ENCODE measurements at places on chromosomes 6 and 20.

DNA sequence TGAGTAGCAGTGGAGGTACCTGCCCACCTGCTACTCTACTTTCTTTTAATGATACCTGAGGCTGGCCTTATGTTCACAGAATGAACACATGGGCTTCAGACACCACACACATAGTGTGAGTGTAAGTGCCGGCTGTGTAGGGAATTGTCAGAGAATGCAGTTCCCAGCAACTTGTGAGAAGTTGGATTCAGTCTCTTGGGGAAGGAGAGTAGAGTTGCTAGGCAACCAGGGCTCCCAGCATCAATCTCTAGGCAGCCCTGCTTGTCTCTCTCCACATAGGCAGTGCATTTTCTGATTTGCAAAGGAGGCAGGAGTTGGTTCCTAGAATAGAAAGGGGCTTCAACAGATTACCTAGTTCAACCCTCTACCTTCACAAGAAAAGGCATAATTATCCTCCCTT, 74.1 kb downstream of the BFSP1 start:
- DNase-seq = no peak

GRCh38 chr6:4008324-4009047, 70.5 kb downstream of the FAM217A start:
- peak; percentile 45 for DNase-seq

DNA sequence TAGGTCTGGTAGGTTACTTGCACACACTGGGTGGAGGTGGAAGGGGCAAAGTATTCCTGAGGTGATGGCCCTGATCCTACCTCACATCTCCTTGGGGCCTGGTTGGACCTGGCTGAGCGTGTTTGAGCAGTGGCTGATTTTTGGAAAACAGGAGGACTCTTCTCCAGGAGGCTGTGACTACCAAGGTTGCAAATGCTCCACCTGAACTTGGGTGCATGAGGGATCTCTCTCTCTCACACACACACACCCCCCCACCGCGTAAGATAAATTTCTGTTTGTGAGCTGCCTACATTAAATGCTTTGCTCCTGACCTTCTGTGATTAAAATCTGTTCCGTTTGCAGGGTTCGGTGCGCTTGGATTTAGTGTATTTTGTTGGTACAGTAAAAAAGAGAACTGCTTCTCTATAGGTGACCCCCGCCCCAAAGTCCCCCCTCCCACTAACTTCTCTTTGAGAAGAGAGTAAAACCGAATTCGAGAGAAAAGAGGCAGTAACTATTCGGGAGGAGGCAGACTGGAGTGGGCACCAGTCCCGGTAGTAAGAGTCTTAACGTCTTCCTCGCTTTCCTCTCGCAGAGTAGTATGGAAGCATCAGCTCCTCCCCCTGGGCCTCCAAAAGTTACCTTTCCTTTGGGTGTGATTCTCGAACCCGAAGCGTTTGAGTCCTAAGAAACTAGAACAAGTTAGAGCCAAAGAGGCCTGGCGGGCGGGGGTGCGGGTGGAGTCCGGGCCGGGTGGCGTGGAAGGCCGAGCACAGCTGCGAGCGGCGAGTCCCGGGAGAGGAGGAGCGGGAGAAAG, 585 bp upstream of the DSE start:
- DNase-seq = no peak

GRCh38 chr20:48025661-48026060, 240.4 kb upstream of the SULF2 start:
- DNase-seq = no peak

GRCh38 chr6:134896910-134897309, 53.0 kb downstream of the ALDH8A1 start:
- DNase-seq = no peak

DNA sequence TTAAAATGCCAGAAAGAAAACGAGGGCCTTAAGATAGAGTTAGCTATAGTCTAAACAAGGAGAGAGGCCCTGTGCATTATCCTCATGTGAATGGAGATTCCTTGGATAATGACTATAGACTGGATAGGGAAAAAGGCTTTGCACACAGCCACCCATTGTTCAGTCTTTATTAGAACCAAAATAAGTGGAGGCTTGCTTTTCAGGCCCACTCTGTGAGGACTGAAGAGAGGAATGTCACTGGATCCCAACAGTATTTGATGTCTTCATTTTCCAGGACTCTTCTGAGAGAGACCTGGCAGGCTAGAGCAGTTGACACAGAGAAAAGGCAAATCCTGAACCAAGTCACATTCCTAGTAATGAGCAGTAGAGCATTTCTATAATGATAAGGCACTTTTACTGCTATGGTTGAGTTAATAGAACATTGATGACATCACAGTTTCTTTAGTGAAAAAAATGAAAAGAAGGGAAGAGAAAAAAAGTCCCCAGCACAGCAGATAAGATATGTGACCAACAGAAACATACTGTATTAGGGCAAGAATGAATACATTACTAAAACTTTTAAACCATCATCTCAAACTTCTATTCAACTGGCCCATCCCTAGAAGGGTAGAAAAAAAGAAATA, 315.1 kb downstream of the EPHA7 start:
- no peak for DNase-seq

DNA sequence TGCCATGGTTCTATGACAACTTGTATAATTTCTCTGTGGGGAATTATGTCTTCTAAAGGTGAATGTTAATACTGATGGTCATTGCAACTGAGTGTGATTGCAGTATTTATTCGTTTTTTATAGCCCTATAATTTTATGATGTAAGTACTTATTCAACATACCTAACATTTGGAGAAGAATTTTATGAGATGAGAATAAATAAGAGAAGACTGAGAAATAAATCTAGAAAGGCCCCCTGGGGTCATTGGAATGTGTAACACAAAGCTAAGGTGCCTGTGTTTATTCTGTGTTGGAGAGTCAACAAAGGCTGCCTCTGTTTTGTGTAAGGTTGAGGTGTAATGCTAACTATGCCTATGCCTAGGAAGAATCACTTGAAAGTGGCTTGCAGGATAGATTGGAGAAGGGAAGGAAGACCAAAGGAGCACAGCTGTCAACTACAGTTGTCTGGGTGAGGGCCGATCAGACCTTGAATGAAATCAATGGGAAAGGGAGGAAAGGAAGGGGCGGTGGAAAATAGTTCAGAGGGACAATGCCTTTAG, 1076.7 kb downstream of the KIF16B start:
- DNase-seq = no peak

- no peak for DNase-seq
Measured at GRCh38 chr6:169236545-169236944, 17.1 kb downstream of the THBS2 start.

- no peak for DNase-seq
Measured at GRCh38 chr6:24117021-24117420, 9.0 kb upstream of the NRSN1 start.

- no peak for DNase-seq
Measured at GRCh38 chr6:93454533-93454932, 35.2 kb upstream of the EPHA7 start.

DNA sequence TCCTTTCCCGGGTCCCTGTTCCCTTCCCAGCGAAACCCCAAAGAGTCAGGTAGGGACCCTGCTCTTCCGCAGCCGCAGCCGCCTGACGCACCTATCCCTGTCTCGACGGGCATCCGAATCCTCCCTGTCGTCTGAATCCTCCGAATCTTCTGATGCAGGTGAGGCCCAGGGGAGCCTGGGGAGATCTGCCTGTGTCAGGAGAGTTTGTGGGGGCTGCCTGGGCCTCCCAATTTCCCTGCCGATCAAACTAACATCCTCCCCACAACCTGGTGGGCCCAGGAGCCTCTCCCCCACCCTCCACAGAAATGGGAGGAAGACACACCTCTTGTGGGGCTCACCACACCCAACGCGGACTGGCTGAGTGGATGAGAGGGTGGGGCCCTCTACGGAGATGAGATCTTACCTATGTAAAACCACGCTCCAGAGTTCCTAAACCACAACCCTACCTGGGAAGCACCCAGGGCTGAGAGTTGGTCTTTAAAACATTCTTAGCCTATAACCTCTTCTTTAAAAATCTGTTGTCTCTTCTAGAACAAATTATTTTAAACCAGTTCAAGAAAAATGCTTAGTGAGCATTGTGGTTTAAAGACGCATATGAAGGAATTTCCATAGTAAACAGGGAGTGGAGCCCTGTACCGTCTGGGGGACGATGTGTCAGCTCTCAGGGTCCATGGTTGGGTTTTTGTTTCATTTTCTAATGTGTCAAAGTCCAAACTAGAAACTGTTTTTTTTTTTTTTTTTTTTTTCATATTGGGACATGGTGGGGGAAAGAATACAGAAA, 1.7 kb downstream of the CDC25B start:
- peak; percentile 69 for DNase-seq

DNA sequence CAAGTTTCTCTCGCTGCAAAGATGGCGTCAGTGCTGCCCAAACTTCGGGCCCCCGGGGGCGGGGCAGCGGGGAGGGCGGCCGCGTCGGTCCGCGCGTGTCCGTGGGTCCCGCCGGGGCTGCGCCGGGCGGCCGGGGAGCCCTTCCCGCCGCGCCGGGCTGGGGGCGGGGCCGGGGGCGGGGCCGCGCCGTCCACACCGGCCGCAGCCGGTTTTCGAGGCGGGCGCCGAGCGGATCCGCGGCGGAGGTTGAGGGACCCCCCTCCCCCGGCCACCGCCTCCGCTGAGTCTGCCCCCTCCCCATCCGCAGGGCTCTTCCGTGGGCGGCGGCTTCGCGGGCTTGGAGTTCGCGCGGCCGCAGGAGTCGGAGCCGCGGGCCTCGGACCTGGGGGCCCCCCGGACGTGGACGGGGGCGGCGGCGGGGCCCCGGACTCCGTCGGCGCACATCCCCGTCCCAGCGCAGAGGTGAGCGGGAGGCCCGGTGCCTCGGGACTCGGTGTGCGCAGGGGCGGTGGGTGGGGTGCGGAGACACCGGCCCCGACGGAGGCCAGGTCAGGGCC, 572 bp downstream of the SLC2A4RG start:
- peak; percentile 58 for DNase-seq

GRCh38 chr6:89145956-89146717, at the start of gene PM20D2:
TSS of gene PM20D2 (plus strand) at chr6:89146055. CDS start at chr6:89146145, 90 bp downstream.
- DNase-seq = peak; percentile 46

DNA sequence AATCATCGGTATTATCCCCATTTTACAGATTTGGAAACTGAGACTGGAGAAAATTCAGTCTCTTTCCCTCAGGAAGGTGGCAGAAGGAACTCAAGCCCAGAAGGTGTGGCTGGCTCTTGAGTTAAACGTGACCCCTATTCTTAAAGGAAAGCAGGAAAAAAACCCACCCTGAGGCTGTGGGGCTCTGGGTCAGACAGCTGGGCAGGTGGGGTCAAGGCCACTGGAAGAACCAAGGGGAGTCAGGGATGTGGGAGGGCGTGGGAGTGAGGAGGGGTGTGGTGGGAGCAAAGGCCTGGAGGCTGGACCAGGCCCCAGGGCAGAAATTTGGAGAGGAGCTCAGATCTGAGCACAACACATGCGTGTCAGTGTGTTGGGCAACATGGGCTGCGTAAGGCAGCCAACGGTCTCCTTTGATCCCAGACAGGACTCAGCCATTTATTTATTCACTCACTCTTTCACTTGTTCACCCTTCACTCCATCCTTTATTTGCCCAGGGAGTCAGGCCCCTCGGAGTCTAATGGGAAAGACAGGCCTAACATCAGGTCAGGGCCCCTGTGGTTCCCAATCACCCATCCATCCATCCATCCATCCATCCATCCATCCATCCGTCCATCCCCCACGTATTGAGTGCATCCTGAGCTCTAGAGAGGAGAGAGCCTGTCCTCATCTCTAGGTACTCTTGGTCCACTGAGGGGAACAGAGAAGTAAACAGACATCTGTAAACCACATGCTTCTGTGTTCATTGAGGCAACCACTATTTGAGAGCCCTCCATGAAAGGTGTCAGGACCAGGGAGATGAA, 165.0 kb downstream of the VEGFA start:
- no peak for DNase-seq

DNA sequence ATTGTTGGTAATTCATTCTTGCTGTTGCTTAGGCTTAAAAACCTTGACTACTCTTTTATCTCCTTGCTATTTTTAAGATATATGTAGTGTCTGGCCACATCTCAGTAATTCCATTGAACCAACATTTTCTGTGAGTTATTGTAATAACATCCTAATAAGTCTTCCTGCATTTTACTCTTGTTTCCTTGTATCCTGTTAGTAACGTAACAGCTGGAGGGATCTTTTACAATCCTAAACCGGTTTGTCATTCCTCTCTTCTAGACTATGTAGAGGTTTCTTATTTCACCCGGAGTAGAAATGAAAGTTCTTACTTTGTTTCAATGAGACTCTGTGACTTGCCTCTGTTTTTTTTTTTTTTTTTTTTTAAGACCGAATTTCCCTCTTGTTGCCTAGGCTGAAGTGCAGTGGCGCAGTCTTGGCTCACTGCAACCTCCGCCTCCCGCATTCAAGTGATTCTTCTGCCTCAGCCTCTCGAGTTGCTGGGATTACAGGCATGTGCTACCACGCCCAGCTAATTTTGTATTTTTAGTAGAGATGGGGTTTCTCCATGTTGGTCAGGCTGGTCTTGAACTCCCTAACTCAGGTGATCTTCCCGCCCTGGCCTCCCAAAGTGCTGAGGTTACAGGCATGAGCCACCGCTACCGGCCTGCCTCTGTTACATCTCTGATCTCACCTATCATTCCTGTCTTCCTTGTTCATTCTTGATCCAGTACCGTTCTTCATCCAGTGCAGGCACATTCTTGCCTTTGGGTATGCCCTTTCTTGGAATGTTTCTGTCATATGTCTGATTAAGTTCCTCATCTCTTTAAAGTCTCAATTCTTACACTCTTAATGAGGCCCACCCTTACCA, 44.7 kb downstream of the NCOA3 start:
- no peak for DNase-seq

DNA sequence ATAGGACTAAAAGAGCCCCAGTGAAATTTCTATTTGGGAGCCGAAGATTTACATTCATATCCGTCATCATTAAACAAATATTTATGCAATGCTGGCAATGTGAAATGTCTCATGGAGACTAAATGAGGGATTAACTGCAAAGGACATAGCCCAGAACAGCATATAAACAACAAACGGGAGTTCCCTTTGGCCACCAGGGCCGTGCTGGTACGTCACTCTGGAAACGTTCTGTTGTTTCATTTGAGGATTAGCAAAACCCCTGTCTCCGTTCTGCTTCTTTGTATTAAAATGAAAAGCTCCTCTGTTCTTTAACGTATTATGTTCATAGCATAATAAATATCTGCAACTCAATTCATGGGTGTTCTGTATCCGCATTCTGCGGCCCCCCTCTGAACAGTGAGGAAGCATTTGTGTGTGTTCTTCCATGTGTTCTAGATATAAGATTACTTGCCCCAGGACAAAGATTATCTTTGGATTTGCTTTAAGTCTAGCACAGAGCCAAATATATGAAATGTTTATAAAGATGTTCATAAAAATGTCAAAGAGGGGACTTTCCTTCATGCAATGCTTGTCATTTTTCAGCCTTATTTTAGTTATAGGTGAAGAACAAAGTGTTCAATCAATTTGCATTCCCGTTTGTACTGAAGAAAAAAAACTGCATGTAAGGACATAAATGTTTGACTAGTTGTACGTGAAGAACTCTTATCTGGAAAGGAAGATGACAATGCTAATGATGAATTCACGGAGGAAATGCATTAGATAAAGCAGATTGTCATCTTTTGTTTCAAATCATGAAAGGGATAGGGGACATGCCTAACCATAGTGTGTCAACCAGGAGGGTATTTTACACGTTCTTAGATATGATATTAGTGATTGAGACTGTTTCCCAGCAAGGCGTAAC, 90.0 kb upstream of the TNFAIP3 start:
- no peak for DNase-seq

- DNase-seq = no peak
Measured at GRCh38 chr6:44411141-44411540, 23.6 kb downstream of the CDC5L start.

GRCh38 chr6:43714311-43715055, 26.9 kb upstream of the MRPS18A start:
- DNase-seq = no peak
